Pulmonary artery endothelial cell (primary cell): ENCODE measurements at places on chromosomes 13 and 19. TPM values are rescaled to one million over a fixed set of nuclear protein-coding genes. Genes with fewer than 3 reads are reported as not detected.

DNA sequence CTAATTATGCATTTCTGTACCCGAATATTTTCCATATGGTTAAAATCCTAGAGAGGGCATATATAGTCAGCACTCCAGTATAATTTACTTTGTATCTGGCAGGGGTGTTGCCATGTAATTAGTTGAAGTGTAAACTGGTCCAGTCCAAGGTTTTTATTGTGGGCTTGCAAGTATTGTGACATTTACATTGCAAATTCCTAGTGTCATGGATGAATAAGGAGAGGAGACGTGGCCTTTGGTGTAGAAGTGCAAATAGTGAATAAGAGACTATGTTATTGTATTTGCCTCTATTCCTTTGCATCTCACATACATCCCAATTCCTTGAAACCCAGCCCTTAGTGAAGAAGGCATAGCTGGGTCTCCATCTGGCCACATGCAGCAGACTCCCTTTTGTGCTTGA is 330.6 kb downstream of the ATP8A2 start:
- no peak for DNase-seq

DNA sequence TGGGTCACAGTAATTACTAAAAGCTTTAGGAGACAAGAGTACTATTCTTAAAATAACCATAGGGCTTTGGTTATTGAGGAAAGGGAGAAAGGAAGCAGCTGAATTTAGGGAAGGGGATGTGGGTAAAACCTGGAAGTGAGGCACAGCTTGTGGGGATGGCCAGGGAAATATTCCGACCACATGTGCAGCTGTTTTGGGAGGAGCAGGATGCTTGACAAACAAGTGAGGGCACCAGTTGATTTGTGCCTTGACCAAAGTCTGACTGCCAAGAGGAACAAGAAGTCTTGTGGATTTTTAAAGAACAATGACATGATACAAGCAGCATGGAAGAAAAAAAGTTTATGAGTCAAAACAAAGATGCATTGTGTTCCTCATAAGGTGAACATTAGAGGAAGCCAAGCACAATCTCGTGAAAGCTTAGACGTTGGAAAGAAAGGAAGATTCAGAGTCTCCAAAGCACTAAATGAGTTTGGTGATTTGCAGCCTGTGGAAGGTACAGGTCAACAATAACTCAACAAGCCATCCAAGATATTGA is 108.5 kb upstream of the GPC6 start:
- DNase-seq: no peak

DNA sequence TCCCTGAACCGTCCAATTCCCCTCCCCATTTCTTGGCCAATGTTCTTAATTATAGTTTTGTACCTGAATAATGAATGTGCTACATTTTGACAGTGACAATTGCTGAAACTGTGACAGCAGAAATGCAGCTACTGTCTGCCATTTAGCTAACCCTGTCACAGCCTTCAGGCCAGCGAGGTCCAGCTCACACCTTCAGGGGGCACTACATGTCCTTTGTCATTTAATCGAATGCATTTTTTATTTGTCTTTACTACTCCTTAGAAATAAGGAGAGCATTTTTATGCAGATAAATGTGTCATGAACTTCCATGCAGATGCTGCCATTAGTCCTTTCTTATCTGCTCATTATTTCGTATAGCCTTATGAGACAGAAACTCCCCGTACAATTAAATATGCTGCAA is 159.9 kb downstream of the MZT1 start:
- no peak for DNase-seq

DNA sequence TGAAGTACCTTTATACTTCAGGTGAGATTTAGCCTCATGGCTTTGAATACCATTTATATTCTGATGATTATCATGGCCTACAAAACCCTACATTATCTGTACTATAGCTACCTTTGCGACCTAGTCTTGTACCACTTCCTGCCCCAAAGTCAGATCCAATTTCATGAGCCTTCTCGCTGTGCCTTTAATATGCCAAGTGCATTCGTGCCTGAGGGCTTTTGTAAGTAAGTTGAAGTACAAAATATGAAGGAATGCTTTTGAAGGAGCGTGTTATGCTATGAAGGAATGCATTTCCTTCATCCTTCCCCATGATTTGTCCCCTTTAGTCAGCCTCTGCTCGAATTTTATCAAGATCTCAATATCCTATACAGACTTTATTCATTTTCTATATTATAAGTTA is 9.2 kb upstream of the RASL11A start:
- no peak for DNase-seq

GRCh38 chr13:36261976-36262375 is 35.6 kb downstream of the CCDC169 start:
- no peak for DNase-seq

DNA sequence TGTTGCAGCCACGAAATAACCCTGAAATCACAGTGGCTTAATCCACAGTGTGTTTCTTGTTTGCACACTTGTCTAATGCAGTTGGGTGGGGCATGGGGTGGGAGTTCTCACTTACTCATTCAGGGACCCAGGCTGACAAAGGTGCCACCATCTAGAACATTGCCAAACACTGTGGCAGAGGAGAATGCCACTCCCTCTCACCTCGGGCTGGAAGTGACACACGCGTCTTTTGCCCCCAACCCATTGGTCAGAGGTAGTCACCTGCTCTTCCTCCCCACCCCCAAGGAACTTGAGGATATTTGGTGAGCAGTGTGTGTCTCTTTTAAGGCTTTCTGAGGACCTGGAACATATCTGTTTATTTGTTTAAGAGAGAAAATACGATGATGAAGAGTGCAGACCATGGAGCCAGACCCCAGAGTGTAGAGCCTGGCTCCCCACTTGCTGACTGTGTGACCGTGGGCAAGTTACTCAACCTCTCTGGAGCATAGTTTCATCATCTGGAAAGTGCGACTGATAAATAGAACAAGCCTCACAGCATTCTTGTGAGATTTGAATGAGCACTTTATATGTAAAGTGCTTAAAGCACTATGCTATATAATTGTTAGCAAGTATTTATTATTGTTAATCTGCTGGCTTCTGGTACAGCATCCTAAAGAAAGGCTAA is 17.4 kb downstream of the GPR183 start:
- no peak for DNase-seq

Gene C19orf44
- total RNA-seq: 1.6 and 2.6 TPM in 2 replicates

Gene FUT6
- total RNA-seq: not detected in 2 replicates

Gene AKAP8L
- 53.5 and 62.0 TPM in 2 replicates for total RNA-seq

Gene KCNN1
- under 0.01 TPM in 1 of 2 replicates, not detected in the other for total RNA-seq
